Suppressor macrophage treated with lipopolysaccharide for 1 hour (primary cell): ENCODE measurements at places on chromosomes 3 and 15.

DNA sequence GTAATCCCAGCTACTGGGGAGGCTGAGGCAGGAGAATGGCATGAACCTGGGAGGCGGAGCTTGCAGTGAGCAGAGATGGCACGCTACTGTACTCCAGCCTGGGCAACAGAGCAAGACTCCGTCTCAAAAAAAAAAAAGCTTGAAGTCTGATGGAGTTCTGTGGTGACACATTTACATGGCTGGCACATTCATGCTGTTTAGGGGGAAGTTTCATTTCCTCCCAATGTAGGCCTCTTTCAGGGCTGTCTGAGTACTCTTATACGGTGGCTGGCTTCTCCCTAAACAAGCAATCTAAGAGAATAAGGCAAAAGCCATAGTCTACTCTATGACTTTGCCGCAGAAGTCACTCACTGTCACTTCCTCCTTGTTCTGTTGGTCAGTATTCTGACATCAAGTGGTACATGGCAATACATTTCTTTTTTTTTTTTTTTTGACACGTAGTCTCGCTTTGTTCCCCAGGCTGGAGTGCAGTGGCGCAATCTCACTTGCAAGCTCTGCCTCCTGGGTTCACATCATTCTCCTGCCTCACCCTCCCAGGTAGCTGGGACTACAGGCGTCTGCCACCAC is 41.2 kb downstream of the OIP5 start:
- DNase-seq: peak; percentile 82

DNA sequence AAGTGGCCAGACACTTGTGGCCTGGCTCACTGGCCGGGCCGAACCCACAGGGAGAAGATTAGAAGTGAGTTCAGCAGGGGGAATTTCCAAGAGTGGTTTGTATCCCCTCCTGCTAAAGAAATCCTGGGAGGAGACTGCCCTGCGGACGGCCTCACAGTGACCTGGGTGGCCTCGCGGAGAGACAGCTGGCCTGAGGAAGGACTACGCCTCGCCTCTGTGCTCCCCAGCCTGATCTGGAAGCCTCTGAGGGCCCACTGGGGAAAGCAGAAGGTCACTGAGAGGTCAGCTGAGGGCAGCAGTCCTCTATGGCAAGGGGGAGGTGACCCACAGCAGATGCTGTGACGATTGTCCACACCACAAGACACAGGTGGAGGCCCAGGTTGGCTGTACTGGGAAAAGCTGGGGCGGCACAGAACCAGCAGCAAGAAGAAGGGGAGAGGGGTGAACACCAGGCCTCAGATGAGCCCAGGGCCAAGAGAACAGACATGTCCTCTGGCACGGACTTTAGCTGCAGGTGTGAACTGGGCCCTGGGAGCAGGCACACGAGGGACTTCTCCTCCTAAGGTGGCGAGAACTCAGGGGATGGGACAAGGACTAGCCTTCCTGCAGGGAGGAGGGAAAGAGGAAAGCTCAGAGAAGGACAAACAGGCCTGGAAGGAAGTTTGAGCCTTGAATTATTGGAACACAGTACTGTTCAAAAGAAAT is 37.2 kb upstream of the DLG1 start:
- DNase-seq: peak; percentile 6

DNA sequence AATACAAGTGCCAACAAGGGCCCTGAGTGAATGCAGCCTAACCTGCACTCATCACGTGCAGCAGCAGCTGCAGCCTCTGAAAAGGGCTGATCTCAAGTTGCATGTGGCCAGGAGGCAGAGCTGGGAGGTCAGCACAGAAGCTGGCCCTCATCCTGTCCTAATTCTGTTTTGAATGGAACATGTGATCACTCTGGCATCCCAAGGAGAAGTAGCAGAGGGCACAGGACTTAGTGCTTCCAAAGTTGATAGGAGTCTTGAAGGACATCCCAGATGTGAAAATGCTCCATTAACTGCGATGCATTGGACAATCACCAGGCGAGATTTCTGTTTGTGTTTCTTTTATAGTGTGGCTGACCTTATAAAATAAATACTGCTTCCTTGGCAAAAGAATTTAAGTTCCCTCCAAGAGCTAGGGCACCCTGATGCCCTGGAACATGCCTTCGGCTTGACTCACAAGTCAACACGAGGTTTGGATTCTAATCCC is 31.6 kb upstream of the STAG1 start:
- no peak for DNase-seq

GRCh38 chr3:173993299-173993698 is 595.8 kb downstream of the NLGN1 start:
- DNase-seq: no peak

DNA sequence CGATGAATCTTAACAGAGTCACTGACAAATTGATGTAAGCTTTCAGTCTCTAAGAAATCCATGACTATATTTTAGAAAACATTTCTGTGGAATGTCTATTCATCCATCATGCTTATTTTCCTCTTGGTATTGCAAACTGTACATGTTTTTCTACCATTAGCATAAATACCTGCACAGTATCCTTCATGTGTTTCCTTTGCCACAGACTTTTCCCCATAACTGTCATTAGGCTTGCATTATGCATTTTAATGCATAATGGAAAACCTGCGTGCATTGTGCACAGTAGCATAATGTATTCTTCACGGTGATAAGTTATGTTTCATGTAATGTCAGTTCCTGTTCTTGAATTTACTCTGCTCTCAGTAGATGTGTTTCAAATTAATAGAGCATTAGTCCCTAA is 403.1 kb upstream of the EPHA3 start:
- DNase-seq: no peak

DNA sequence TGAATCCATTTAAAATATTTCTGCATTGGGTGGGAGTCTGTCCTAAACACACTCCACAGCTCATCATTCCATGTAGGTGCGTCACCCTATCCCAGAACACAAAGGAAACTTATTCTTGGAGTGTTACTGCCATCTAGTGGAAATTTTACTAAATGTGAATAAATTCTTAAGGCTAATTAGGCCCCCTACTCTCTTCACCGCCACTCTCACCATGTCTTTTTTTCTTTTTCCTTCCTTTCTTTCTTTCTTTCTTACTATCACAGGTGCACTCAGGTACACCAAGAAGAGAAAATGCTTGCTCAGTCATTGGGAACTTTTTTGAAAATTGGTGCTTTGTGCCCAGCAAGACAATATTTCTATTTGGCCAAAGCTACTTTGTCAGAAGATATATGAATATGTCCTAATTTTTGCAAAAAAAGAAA is 26.4 kb upstream of the ATP8B4 start:
- DNase-seq: peak; percentile 54

GRCh38 chr15:37933666-37934065 is 774 bp upstream of the TMCO5A start:
- no peak for DNase-seq

GRCh38 chr3:196617256-196617655 is 22.2 kb upstream of the NRROS start:
- DNase-seq: peak; percentile 53

DNA sequence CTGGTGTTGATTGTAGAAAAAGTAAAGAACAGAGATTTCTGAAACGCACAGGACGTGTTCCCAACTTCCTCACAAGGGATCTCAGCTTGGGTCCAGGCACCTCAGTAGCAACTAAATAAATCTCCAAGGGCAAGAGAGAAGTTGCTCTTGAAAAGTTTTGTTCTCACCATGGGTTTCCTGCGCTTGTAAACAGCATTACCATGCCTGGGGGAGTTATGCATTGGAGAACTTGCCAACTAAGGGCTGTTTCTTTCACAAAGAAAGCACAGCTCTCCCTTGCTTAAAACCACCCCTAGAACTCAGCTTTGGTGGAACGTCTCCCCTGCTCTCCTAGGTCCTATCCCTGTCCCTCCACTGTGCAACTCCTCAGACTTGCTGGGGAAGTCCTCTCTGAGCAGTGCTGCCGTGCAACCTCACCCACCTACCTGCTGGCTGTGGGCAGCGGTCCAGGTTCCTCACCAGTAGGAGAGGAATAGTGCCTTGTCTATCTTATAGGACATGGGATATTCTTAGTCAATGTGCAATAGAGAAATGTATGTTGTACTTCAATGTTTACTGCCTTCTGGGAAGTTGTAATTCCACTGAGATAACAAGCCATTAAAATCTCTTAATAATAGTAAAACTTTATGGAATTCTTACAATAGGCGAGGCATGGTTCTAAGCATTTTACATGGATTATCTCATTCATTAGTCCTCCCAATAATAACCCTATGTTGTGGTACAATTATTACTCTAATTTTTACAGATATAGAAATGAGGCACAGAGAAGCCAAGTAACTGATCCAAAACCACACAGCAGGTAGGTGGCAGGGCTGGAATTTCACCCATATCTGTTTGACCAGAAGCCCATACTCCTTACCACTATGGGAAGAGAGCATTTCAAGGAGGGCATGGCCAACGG is 51.5 kb downstream of the UMPS start:
- DNase-seq: no peak

DNA sequence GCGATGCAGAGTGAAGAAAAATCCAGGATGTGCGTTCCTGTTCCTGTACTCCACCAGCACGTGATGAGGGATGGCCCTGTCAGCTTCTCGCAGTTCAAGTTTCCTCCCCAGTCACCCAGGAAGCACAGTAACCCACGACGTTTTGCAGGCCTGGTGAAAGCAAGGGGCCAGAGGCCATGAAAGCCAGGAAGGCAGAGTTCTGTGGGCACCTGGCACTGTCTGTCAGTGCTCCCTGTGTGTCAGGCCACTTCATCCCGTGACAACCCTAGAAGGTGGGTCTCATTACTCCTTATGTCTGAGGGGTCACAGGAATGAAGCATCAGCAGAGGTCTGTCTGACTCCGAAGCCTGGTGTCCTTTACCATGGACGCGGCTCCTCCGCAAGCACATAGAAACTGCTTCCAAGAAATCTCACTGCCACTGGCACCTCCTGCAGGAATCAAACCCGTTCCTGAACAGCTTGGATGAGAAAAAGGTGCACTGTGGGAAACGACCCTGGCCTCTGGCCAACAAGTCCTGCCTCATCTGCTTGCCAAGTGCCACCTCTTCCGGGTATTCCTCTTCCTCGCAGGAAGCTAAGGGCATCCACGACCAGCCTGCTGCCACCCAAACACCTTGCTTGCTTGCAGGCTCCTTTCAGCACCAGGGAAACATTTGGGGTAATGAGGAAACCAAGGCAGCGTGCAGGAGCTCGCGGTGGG is 14.6 kb downstream of the RAB43 start:
- DNase-seq: no peak

GRCh38 chr15:51749307-51749706 is 2.1 kb upstream of the TMOD2 start:
- no peak for DNase-seq

DNA sequence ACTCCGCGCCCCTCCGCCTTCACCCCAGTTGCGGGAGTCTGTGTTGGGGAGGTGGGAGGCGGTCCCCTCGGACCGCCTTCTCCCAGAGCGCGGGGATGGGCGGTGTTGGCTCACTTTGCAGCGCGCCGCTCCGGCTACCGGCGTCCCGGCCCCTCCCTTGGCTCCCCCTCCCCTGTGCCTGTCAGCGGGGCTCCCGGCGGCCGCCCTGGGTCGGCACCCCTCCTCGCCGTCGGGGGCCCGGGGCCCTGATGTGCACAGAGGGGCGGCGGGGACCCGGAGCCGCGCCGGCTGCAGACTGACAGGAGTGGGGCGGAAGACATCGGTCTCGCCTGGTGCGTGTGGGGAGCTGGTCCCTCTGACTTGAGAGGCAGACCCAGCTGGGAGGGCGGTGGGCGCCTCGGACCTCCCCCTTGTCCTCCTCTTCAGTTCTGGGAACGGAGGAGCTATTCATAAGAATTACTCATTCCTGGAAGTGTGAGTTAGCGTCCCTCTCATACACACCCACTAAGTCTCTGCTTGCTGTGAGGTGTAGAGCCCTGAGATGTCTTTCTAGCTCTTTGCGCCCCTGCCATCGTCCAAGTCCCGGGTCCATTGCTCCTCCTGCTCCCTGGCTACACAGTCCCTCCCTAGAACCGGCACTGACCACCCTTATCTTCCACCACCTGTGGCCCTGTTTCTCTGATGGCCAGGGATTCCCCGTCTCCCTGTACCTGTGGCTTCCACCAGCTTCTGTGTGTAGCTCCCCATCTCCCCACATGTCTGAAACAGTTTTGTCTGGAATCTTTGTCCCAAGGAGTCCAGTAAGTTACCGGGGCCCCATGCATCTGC is 42.3 kb upstream of the ROPN1 start:
- DNase-seq: peak; percentile 1

DNA sequence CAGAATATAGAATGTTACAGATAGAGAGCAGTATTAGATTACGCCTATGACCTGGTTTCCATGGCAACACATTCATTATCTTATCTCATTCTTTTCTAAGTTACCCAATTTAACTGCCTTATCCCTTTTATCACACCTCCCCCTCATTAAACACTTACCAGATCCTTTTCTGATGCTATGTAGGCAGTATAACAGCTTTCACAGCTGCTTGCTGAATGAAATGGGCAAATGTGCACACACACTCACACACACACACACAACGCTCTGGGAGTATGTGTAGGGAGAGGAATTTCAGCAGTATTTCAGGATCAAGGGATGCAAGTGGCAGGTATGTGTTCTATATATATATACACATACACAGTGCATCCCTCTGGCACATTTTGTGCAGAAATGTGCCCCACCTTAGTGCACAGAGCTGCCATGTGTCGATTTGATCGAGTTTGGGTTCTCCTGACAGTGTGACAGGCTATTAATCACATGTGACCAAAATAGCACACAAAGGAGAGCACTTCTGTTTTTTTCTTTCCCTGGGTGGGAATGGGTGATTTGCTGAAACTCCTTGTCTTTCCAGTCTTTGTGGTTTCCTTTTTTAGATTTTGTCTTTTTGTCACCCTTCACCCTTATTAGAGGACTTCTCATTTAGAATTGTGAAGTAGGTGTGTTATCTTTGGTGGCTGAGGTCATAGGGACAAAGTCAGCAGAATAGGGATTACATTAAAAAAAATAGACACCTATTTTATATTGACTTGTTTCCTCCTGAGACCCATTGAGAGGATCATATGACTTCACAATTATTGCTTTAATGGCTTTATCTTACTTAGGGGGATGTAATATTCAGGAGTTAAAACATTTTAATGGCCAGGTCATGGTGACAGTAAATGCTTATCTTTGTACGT is 553.7 kb downstream of the PDCD6IP start:
- DNase-seq: peak; percentile 29

GRCh38 chr15:41955807-41956525 is 16.4 kb downstream of the EHD4 start:
- DNase-seq: no peak

DNA sequence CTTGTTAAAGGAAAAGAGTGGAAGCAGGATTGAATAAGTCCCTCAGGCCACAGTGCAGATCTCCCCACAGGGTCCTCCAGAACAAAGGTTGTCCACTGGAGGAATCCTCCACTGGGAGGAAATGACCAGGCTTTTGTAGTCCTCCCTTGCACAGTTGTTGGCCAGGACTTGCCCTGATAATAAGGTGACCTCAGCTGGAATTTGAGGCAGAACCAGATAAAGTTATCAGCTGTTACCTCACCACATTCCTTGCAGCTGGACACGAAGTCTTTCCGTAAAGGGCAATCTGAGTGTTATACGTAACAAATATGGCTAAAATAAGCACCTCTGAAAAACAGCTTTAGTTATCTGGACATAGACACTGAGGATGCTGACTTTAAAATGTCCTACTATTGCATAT is 83.5 kb upstream of the NAALADL2 start:
- no peak for DNase-seq

DNA sequence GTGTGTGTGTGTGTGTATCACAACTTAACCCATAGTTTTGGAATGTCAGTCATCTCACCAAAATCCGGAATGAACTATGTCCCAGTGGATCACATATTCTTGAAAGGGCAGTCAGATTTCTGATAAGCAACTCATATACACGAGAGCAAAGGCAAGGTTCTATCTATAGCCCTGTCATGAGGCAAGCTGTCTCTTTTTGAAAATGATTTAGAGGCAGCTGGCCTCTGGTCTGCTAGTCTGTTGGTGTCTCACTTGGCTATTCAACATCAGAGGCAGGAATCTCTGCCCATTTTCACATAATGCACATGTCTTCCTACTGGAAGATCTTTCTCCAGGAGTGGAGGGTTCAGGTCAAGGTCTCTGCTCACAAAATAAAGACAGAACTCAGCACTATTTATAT is 79.8 kb downstream of the CNTN6 start:
- no peak for DNase-seq
